ENCODE measurements at places on chromosomes 3 and 15. TPM values are rescaled to one million over a fixed set of nuclear protein-coding genes. Genes with fewer than 3 reads are reported as not detected.
A peak's percentile ranks its signal among the peaks of the same experiment; 100 is the strongest.

NR2E3 gene
- not detected for total RNA-seq

OCA2 gene
- not detected for total RNA-seq

DNA sequence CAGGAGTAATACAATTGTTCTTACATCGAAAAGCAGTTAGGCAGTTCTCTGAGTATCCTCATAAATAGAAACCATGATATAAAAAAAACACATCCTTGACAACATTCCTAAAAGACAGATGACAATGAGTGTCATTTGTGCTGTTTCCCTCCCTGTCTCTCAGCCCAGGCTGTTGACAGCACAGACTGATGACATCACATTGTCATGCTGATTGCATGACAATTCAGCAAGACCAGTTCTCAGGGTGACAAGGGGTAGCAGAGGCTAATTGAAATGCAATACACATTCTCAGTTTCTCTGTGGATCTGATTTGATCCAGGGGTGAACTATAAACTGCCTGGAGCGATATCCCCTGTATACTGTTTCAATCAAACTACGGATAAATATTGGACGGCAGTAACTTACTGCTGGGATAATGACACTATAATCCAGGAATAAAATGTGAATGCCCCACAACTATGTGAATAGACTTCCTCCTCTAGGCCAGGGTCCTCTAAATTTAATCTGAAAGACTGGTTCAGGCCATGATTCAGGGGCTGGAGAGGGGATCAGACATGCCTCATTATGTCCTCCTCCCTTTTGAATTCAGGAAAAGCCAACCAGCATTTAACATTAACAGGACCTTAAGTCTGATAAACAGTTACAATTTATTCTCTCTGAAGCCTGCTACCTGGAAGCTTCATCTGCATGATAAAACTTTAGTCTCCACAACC lies 16.7 kb upstream of the EIF1B start:
- DNase-seq, result no peak

DNA sequence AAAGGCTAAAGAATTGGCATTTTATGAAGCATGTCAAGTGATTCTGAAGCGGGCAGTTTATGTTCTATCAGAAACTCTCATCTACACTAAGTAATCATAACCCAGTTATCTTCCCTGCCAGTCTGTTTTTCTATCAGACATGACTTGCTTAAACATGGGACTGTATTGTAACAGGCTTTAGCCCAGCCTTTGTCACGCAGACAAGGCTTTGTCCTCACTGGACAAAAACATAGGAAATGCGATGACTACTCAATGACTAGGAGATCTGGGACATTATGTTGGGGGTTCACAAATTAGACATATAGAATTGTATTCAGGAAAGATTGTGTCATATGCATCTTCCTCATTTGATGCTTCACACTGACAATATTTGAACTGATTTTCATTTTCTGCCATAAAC lies 115.5 kb downstream of the GADL1 start:
- DNase-seq, result no peak

DNA sequence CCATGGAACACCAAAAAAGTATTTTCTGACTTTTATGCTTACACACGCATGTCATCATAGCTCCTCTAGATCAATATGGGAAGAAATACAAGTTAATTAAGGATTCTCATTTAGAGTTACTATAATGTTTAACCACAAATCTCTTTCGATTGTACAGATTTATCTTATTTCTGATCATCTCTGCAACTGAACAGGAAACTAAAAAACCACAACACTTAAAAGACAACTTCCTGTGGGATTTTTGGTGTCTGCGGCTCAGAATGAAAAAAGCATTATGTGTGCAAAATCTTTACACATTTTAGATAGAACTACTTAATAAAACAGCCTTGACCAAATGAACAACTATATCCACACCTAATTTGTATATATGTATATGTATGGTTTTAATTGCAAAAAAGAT lies 3.0 kb upstream of the TJP1 start:
- DNase-seq, result peak; percentile 57

DNA sequence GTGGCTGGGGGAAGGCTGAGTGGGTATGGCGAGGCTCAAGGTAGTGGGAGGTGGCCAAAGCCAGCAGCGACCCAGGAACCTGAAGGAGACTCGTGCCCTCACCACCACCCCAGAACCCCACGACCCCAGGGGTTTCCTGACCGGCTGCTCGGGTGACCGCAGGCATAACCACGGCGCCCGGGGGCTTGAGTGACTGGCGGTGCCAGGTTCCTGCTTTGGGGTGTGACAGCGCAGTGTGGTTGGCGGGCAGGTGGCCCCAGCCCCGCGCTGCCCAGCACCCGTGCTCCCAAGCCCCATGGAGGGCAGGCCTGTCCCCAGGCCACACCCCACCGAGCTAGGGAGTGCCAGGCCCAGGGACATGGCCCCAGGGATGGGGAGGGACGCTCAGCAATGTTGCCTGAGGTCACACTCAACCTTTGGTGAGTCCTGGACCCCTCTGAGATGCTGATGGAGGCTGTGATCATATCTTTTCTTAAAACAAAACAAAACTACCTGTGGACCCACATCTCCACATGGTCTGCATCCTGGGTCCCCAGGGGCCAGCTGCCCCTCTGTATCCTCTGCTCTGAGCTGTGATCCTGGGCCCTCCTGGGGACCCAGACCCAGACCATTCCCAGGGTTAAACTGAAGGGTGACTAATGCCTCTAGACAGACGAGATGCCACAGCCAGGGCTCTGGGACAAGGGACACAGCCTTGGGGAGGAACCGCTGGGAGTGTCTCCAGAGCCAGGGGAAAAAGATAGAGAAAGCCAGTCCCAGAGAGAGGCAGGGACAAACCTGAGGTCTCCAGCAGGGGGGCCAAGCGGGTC lies 13.0 kb downstream of the DNAJB8 start:
- DNase-seq, result no peak

DNA sequence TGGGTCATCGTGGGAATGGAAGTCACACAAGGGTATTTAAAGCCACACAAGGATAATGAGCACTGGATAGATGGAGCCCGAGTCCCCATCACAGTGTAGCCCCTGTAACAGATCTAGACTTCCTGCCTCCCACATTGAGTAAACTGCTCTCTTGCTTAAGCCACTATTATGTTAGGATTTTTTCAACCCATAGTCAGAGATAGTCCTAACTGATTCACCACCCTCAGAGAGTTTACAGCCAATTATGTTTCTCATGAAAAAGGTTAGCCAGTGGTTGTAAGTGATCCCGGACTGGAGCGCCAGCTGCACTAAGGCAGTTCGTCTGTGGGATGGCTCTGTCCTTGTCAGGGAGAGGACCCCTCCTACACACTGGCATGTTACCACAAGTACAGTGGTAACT lies 77.0 kb downstream of the KLF13 start:
- no peak for DNase-seq

DNA sequence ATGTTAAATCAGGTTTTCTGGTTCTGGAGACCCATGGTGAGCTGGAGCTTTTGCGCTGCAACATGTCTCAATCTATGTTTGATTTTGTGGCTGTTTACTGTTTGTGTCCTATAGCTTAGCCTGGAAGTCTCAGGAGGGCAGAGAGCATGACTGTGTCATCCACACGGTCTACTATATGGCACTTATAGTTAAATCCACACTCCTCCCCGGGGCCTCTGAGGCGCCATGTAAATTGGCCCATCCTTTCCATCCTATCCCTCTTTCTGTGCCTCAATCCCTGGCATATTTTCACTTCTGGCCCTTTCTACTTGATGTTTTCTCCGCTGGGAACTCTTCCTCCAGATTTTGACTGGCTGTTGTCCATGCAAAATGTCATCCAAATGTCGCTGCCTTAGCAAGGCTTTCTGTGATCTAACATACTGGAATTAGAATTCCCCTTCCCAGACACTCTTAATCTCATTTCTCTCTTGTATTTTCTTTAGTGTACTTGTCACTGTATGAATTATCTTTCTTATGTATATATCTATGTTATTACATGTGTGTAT lies 560.8 kb upstream of the RGMA start:
- DNase-seq, result no peak

DNA sequence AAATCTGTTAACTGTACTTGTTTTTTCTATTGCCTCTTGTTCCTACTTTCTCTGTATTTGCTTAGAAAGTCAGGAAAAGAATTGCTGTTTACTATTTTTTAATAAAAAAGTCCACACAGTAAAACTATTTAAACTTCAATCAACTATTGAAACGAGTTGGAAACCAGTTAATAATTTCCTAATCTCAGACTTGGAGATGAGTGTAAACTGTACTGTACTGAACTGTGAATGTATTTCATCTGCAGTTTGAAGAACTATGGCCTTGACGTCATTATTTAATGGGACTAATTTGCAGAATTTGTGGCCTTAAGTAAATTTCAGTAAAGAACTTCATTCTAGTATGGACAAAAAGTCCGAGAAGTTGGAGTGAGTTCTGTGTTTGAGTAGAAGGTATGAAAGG lies 89.1 kb downstream of the LRRC28 start:
- no peak for DNase-seq

DNA sequence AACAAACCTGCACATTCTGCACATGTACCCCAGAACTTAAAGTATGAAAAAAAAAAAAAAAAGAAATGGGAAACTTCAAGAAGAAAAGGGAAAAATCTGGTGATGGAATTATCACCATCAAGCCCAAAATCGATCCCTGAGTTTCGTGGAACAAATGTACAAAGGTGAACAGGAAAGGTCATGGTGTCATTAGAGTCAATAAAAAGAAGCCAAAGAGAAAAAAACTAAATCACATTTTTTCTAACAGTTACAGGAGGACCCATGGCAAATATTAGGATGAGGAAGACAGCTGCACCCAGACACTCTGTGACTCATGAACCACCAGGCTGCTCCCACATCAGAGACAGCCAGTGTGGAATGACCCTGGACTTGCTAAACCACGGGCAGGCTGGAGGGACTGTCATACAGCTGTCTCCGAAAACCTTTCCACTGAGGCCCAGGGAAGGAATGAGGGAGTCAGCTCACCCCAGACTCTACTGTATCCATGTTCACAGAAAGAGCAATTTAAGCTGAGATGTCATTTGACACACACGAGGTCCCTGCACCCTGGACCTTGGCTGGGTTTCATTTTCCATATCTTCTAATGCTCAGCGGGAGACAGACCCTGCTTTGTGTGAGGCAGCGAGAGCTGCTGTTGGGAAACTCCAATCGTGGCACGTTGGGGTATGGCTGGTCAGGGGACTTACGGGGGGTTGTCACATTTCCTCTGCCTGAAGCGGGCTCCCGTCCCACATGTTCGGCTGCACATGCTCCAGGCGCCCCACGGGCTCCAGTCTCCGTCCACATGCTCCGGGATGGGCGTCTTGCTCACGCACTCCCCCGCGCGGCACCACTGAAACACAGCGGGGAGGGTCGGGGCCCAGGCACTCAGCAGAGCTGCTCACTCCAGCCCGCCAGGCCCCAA lies 210.2 kb downstream of the ADAMTS17 start:
- peak; percentile 36 for DNase-seq

SPINK8 gene
- not detected for total RNA-seq

SIDT1 gene
- total RNA-seq, result 0.17 TPM

GRCh38 chr3:102400142-102400541 lies 34.7 kb upstream of the ZPLD1 start:
- DNase-seq, result peak; percentile 75

LMAN1L gene
- not detected for total RNA-seq

DNA sequence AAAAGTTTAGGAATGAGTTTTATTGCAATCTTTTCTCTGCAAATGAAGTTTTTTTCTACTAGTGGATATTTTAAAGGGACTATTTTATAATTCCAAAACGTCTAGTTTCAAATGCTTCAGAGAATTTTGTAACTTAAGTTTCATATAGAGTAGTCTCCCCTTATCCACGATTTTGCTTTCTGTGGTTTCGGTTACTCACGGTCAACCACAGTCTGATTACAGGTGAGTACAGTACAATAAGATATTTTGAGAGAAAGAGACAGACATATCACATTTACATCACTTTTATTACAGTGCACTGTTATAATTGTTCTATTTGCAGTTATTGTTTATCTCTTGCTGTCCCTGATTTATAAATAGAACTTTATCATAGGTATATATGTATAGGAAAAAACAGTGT lies 7.4 kb upstream of the EOGT start:
- DNase-seq, result no peak

GRCh38 chr15:81914734-81915256 lies 131.0 kb downstream of the MEX3B start:
- DNase-seq, result no peak

DNA sequence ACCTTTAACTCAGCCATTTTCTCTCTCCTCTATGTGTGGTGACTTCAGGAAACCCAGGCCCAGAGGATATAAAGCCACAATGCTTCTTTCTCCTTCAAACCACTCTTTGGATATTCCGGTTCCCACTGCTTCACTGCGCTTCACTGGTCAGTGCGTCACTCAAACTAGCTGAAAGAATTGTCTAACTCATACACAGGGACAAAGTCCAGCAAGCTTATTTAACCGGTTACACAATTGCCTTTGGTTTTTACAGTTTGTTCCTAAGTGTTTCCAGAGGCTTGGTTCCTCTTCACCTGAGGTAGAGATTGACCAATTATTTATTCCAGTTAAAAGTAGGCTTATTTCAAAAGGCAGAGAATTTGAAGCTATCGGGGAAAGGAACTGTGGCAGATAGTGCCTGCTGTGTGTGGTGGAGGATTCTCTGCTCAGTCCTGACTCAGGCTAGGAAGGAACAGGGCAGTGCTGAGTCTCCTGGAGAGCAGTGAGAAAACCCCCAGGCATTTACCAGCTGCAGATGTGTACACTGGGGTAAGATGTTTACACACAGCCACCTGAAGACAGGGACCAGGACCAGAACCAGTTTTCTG lies at the start of gene HGD:
Gene HGD, minus strand, starts transcription at position 145 of the 587 bp plus-strand sequence. Its CDS starts 128 bp downstream, at position 17.
- DNase-seq, result no peak

DNA sequence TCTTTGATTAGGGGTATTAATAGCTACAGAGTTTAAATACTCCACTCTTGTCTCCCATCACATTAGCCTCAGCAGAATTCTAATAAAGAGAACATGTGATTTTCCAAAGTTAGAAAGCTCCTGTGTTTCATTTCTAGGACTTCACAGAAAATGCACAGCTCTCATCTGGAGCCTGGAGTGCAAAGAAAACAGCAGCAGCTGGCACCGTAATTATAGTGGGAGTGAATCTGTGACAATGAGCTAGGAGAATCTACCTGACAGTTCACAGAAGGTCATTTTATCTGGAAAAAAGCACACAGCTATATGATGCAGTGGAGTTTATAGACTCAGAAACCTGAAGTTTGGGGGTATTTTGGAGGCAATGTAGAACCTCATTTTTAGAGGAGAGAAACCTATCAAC lies 5.4 kb upstream of the TRIM59 start:
- no peak for DNase-seq

GRCh38 chr15:31396881-31397560 lies 70.4 kb downstream of the KLF13 start:
- peak; percentile 84 for DNase-seq

DNA sequence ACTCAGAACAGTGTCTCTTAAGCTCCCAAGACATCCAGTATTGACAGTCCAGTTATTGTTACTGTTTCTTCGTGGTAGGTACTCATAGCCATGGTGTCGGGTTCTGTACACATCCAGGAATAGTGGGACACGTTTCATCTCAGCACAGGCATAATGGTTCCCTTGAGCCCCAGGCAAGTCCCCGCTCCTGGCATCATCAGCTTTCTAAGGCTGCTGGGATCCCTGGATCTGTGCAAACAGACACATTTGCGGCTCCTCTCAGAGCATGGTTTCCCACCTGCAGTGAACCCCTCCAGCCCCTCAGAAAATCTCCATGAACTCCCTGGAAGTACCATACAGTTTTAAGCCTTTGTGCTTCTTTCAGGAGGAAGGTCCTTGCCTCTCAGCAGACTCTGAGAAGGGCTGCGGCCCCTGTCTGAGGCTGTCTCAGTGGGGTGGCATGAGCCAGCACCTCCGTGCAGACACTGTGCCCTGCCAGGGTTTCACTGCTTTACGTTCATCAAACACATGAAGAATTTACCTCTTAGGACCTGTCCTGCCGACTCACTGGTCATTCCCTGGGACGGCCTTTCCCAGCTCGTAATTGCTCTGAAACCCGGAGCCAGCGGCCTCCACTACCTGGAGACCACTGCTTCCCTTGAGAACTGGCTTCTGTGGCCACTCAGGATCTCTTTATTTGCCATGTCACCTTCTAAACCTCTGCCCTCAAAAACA lies 124.9 kb downstream of the LRRK1 start:
- DNase-seq, result no peak
